Dorsolateral prefrontal cortex (tissue), 122 donors: ENCODE measurements at places on chromosomes 11 and 22. TPM values are rescaled to one million over a fixed set of nuclear protein-coding genes. Genes with fewer than 3 reads are reported as not detected.

DDT gene
- total RNA-seq: 68.1 TPM

TMPRSS5 gene
- 18.4 TPM for total RNA-seq

APOA4 gene
- total RNA-seq: not detected

- DNase-seq: no peak
These were observed 2.5 kb upstream of the RCN1 start for GRCh38 chr11:32088117-32088941.

DNA sequence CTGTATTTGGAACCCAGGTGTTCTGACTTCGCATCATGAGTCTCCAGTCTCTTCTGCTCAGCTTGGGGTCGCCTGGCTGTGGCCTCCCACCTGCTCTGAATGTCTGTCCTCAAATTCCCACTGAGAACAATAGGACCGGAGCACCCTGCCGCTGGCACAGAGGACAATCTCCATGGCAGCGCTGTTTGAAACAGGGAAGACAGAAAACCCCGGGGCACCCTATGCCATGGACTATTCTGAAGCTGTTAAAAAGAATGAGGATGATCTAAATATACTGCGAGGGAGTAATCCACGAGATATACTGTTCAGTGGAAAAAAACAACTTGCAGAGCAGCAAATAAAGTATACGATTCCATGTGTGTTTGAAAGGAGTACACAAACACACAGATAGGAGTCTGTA, 415.6 kb upstream of the NARS2 start:
- DNase-seq: no peak

GRCh38 chr22:47606426-47606825, 844.0 kb downstream of the TBC1D22A start:
- peak; percentile 15 for DNase-seq

DNA sequence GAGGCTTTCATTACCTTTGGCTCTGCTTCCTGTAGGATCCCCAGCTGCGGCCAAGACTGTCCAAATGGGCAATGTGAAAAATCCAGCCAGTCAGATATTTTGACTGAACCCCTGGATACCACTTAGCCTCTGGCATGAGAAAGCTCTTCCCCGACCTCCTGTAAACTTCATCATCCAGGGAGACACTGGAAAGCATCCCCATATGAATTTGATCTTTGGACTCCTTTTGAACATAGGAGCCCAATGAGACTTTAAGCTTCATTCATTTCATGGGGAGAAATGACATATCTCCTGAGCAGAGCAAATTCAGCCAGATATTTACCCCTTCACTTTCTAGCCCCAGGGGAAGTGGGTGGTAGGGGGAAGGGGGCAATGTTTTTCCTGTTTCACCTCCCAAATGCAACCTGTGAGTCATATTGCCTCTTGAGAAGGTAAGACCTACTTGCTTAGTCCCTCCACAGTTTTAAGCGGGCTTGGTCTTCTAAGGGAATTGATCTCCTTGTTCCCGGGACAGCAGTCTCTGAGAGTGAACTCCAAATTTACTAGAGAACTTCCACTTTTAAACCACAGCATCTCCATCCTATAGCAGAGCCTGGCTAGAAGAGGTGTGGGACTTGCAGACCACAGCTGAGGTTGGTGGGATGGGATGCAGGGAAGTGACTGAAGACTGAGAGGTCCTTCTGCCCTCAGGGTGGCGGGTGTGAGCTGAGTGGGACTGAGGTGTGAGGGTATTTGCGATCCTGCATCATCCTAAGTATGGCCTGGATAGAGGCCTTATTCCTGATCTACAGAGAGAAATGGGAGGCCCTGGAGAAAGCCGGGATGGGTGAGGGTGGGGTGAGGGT, 20.3 kb upstream of the POU2AF1 start:
- DNase-seq: no peak
